Fibroblast of the aortic adventitia (primary cell): ENCODE measurements at places on chromosomes 1 and 21. TPM values are rescaled to one million over a fixed set of nuclear protein-coding genes. Genes with fewer than 3 reads are reported as not detected.

DNA sequence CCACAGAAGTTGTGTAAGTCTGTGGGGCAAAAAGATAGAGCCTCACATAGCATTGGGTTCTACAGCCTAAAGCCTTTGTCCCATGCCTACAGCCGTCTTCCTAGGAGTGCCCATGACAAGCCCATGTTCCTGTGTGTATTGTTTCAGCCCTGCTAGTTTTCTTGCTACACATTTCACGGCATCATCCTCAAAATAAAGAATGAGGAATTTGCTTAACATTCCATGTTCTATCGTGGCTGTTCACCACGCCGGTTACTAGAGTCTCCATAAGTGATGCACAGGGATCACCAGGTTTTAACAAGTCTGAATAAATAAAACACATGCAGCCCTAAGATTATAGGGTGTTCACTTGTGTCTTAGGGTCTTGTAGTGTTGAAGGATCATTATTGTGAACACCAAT is 87.4 kb upstream of the NGF start:
- no peak for DNase-seq

- DNase-seq: no peak
Observed at GRCh38 chr1:36652586-36652985, 169.9 kb upstream of the CSF3R start.

DNA sequence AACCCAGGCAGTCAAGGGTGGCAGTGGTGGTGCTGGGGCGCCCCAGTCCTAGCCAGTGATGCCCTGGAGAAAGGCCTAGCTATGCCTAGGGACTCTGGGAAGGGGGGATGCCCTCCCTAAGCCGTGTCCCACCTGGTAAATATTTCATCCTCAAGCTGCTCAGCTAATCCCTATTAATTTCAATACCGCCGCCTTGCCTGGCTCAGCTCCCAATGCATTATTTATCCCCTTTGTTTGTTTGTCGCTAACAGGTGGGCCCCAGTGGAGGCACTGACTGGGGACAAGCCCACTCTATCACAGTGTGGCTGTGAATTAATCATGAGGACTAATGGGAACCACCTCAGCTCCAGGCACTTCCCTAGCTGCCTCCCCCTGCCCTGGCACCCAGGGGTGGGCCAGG is 22.5 kb downstream of the DMAP1 start:
- DNase-seq: no peak

HAO2 gene
- total RNA-seq: not detected in 2 replicates

KIF14 gene
- total RNA-seq: 1.8 and 13.4 TPM in 2 replicates
